ENCODE measurements at places on chromosomes 5 and 9.

DNA sequence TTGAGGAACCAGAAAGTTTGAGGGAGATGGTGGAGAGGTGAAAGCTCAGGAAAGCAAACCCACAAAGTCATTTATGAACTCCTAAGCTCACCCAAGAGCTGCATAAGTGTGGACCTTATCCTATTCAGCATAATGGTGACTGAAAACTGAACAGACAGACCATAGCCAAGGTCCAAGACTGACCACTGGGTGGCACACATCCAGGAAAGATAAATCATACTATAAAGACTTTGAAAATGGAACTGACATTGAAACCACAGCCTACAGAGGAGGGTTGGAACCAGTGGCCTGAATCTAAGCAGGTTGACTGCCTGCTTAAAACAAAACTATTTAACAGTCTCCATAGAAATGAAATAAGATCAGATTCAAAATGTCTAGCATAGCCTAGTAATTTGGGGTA is 121.0 kb upstream of the RGS7BP start:
- no peaks in the 10 kb centered on the region for H3K27me3 ChIP-seq
- DNase-seq = no peak
- no peak overlapping the region for H3K27ac ChIP-seq
- H3K4me3 ChIP-seq = no peak overlapping the region
- no peaks in the 10 kb centered on the region for H3K4me1 ChIP-seq

GRCh38 chr9:24132244-24132643 is 306.2 kb upstream of the ELAVL2 start:
- H3K4me1 ChIP-seq = no peaks in the 10 kb centered on the region
- DNase-seq = no peak
- H3K27me3 ChIP-seq = no peaks in the 10 kb centered on the region
- no peak overlapping the region for H3K4me3 ChIP-seq
- H3K36me3 ChIP-seq = no peaks in the 10 kb centered on the region

DNA sequence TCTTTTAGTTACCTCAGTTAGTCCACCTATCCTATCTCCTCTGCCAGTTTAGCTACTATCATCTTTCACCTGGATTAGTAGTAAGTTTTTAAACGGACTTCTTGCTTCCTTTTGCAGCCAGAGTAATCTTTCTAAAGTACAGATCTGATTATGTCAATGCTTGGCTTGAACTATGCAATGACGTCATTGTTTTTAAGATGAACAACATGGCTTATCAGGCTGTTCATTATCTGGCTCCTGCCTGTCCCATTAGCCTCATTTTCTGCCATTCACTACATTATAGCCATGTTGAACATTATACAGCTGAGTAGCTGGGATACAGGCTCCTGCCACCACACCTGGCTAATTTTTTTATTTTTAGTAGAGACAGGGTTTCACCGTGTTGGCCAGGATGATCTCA is 98.7 kb downstream of the RANBP17 start:
- no peak overlapping the region for H3K4me3 ChIP-seq
- no peak for DNase-seq
- no peak overlapping the region for H3K27ac ChIP-seq
- H3K27me3 ChIP-seq = no peaks in the 10 kb centered on the region

DNA sequence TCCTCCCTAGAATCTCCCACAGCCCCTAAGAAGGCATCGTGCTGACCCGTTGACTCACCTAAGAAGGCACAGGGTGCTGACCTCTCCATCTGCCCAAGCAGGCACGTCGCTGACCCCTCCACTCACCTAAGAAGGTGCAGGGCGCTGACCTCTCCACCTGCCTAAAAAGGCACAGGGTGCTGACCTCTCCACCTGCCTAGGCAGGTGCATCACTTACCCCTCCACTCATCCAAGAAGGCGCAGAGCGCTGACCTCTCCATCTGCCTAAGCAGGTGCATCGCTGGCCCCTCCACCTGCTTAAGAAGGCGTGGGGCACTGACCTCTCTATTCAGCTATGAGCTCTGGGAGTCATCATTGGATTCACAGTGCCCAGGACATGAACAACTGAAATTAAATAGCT is 54.4 kb upstream of the FCN1 start:
- no peak for DNase-seq
- H3K27me3 ChIP-seq = no peaks in the 10 kb centered on the region
- no peak overlapping the region for H3K4me3 ChIP-seq
- no peak overlapping the region for H3K27ac ChIP-seq
- no peaks in the 10 kb centered on the region for H3K4me1 ChIP-seq
